Keratinocyte (primary cell): ENCODE measurements at places on chromosomes 11 and 22.

DNA sequence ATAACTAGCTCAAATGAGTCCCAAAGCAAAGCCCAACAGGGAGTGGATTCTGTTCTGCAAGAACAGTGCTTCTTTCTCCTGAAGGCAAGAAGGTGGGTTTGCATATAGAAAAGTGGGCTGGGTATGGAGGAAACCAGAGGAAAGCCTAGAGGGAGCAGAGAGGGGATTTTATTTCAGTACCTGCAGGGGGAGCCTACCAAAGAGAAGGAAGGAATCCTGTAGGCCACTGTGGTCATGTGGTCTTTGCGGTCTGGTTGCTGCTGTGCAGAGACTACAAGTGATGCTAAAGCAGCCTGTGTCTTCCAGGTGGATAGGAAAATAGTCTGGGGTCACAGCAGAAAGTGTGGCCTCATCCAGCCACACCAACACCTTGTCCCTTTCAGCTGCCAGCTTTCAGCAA lies 33.2 kb upstream of the ZBTB16 start:
- DNase-seq = no peak

- DNase-seq = no peak
Measured at GRCh38 chr11:35126000-35126878, 12.7 kb upstream of the CD44 start.

DNA sequence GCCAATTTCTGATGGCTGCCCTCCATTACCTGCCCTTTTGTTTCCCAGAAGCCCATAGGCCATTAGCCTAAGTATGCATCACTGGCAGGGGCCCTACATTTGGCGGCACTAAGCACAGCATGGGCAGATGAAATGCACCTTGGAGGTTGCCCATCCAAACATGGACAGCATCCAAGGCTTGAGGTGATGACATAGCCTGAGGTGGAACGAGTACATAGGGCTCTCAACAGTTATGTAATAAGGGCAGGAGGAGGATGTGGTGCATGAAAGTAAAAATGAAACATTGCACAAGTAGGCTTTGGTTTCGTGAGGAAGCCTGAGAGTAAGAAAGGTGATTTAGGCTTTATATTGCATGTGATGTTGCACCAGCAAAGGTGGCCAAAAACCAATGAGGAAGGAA lies 148.1 kb downstream of the FAM76B start:
- DNase-seq = no peak

GRCh38 chr11:10709299-10710086 lies 15.9 kb upstream of the IRAG1 start:
- no peak for DNase-seq

- DNase-seq = no peak
Measured at GRCh38 chr22:47295226-47295901, 532.9 kb downstream of the TBC1D22A start.
